Jurkat, Clone E6-1 (cell line): ENCODE measurements at places on chromosomes 5 and 9.

GRCh38 chr5:78360924-78361630, 660 bp downstream of the SCAMP1 start:
- peak; percentile 24 for DNase-seq

DNA sequence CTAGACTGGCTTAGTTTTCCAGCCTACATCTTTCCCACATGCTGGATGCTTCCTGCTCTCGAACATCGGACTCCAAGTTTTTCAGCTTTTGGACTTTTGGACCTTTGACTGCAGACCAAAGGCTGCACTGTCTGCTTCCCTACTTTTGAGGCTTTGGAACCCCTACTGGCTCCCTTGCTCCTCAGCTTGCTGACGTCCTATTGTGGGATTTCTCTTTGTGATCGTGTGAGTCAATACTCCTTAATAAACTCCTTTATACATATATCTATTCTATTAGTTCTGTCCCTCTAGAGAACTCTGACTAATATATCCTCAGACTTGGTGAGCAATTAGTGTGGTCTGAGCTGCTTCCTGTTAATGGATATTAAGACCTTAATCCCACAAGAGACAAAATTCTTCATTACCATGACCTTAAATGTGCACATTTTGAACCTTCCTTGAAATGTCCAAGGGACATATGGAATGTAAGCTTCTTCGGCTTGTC, 752.9 kb downstream of the CDH18 start:
- no peak for DNase-seq

DNA sequence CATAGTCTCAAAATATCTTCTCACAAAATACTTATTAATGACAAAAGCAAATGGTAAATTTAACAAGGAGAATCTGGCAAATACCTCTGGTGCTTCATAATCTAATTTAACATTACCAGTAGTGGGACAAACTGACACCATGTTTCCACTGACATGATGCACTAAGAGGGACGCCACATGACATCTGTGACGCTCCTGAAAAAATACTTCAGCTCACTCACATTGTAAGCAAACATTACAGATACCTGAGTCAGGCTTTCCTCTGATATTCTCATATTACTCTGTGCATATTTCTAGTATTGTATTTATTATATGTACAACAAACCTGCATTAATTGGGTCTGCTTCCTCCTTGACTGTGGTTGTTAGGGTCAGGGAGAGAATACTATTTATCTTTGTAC, 56.7 kb upstream of the OSMR start:
- DNase-seq = no peak

- no peak for DNase-seq
Observed at GRCh38 chr5:144812763-144813162, 642.1 kb downstream of the KCTD16 start.

GRCh38 chr9:122562134-122562760, 9.3 kb downstream of the OR1N2 start:
- DNase-seq = peak; percentile 86

DNA sequence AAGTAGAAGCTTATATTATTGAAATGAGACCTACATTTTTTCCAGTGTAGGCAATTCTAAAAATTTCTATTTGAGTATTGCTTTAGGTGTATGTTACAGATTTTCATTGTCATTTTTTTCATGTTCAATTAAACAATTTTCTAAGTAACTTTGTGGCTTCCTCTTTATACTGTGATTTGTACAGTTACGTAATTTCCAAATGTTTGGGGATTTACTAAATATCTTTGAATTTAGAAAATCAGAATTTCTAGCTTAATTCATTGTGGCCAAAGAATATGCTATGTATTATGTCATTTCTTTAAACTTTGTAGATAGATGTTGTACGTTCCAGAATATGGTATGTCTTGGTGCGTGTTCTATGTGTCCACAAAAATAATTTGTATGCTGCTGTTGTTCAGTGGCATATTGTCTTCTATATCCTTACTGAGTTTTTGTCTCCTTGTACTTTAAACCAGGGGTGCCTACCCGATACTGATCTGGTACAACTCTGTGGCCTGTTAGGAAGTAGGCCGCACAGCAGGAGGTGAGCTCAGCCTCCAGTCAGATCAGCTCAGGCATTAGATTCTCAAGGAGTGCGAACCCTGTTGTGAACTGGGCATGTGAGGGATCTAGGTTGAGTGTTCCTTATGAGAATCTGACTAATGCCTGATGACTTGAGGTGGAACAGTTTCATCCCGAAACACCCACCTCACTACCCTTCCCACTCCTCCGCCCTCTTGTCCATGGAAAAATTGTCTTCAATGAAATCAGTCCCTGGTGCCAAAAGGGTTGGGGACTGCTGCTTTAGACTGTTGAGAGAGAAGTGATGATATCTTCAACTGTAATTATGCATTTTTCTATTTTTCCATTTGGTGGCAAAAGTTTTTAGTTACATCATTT, 63.5 kb downstream of the UBE2R2 start:
- DNase-seq = no peak

DNA sequence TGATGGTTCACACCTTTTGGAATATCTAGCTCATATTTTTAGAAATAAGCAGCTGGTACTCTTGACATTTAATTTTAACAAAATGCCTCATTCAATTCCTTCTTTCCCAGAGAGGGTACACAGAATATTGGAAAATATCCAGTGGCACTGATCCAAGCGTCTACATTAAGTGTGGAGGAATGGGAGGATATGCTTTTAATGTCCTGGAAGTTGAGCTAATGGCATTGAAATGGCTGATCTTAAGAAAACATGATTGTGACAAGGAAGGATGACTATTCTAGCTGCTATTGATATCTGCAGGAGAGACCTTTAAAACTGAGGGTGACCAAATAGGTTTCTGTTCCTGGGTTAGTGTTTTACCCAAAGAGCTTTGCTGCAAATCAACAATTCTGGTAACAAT, 30.0 kb downstream of the ZNF366 start:
- DNase-seq = no peak

GRCh38 chr5:16595881-16596580, 20.8 kb downstream of the RETREG1 start:
- DNase-seq = no peak

- DNase-seq = no peak
Observed at GRCh38 chr9:92707530-92707929, 37.6 kb upstream of the IPPK start.

GRCh38 chr5:44051591-44051990, 337.6 kb downstream of the FGF10 start:
- DNase-seq = no peak

- DNase-seq = no peak
Observed at GRCh38 chr5:94021246-94021645, 279.8 kb upstream of the POU5F2 start.

DNA sequence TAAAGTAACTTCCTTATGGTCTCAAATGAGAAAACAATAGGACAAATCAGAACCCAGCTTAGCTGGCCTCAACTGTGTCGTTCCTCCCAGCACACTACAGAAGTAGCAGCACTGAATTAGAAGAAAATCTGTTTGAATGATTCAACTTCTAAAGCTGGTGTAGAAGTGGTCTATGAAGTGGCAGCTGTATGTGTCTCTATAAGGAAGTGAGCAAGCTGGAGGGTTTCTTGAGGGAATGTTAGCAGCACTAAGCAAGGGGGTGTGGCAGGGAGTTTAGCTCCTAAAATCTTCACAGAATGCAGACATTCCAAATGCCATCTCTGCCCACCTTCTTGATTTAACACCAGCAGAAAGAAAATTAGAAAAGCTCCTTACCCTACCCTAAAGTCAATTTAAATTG, 4.1 kb downstream of the KLF9 start:
- DNase-seq = no peak

DNA sequence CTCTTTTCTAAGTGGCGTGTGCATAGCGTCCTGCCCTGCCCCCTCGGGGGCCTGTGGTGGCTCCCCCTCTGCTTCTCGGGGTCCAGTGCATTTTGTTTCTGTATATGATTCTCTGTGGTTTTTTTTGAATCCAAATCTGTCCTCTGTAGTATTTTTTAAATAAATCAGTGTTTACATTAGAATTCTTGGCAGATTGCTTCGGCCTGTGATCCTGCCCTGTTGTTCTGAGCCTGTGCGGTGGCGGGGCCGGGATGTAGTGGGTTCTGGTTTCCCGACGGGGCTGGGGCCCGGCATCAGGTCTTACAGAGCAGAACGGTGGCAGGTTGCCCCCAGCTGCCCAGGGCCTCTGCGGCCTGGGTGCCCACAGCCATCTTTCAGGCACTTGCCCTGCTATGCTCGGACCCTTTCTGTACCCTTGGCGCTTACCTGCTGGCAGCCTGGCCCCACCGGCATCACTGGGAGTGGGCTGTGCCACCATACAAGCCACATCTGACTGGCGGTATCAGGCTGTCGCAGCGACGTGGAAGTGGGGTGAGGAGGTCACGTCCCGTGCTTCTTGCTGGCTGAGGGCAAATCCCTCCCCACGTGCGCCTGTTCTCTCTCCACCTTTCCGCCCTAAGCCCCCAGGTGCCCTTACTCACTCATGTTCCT, 9.0 kb downstream of the QRFP start:
- no peak for DNase-seq

- no peak for DNase-seq
Observed at GRCh38 chr9:82512728-82513127, 524.2 kb downstream of the SPATA31D1 start.

GRCh38 chr5:76849419-76850291, at the start of gene S100Z:
Gene S100Z (plus strand): TSS chr5:76850014. CDS start chr5:76875360, 25,346 bp downstream.
- DNase-seq = peak; percentile 99

- no peak for DNase-seq
Observed at GRCh38 chr5:73450137-73450536, 1.6 kb upstream of the FOXD1 start.

GRCh38 chr9:118782790-118783463, 586.3 kb downstream of the BRINP1 start:
- no peak for DNase-seq

- no peak for DNase-seq
Observed at GRCh38 chr5:121138952-121139351, 674.9 kb downstream of the PRR16 start.

DNA sequence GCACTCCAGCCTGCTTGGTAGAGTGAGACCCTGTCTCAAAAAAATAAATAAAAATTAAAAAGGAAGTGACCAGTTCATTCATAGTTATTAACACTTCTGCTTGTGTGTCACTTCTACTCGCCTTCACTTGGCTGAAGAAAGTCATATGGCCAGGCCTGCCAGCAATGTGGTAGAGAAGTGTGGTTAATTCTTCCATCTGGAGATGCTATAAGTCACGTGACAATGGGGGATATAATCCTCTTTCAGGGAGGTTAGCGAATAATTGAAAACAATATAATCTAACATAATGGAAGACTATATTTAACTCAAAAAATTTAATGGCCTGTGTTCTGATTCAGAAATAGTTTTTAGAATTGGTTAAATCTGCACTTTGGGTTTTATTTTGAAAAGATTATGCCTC, 305.6 kb downstream of the DOCK8 start:
- no peak for DNase-seq

DNA sequence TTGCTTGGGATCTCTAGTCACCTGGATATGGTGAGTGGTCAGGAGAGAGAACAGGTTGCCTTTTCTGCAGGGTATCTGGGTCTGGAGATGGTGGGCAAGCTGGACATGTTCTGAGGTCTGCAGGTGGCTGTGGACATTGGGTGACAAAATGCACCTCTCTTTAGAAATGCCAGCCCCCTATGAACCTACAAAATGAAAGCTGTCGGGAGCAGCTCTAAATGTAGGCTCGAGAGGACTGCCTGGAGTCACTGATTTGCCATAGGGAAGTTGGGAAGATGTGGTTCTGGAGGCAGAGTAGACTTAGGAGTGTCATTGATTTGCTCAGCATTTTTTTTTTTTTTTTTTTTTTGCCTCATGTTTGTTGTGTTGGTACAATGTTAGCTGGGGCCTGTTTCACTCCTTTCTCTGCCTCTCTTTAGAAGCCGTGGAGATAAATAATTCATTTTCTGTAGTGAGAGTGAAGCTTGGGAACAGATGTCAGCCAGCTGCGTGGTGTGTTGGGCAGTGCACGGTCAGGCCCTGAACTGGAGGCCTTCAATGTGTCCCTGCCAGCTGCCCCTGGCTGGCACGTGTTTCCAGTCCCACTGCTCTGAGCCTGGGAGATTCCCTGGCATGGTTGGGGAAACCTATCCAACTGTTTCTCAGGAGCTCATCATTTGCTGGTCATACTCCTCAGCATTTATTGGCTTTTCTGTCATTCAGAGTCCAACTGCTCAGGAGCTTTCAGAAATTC, 5.4 kb downstream of the RGS3 start:
- DNase-seq = no peak

DNA sequence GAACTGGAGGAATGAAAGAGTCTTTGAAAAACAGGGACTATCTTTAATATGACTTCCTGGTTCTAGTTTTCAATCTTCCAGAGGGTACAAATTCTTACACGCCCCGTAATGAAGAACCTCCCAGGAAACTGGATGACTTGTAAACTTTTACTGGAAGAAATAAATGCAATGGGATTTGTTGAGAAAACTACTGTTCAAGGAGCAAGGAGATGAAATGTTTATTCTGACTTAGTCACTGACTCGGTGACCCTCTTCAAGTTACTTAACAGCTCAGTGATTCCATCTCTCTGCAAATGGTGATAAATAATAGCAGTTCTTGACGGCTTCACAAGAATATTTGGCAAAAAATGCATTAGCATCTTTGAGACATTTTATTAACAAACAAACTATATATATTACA, 858.6 kb downstream of the PTPRD start:
- DNase-seq = no peak

GRCh38 chr5:62585751-62586150, 7.1 kb downstream of the LRRC70 start:
- DNase-seq = no peak

GRCh38 chr9:127919253-127919815, 2.5 kb upstream of the ST6GALNAC4 start:
- no peak for DNase-seq

DNA sequence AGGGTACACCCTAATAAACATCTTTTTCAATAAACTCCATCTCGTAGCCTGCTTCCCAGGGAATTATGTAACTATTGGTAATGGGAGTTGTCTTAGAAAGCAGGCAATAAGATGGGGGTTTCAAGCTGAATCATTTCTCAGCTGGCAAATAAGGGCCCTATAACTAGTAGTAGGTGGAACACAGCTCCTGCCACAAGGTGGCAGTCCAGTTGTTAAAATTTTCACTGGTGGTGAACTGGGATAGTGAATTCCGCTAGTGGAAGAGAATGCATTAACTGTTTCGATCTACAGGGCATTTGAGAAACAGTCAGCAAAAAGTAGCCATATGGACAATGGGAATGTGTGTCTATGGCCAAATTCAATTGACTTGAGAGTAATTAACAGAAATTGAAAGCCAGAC, 27.7 kb downstream of the PCDHB15 start:
- no peak for DNase-seq

GRCh38 chr5:132860742-132861141, 5.5 kb downstream of the GDF9 start:
- no peak for DNase-seq

DNA sequence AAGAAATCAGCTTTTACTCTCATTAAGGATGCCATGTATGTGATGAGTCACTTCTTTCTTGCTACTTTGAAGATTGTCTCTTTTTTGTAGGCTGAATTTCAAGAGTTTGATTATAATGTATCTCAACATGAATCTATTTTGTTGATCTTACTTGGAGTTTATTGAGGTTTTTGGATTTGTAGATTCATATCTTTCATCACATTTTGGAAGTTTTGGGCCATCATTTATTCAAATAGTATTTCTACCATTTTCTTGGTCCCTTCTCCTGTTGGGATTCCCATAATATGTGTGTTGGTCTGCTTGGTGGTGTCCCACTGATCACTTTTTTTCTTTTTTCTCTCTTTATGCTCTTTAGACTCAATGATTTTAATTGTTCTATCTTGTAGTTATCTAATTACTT, 116.3 kb downstream of the CNTLN start:
- DNase-seq = no peak

GRCh38 chr5:178403351-178403750, 170.7 kb upstream of the PHYKPL start:
- no peak for DNase-seq
